Activated T-helper 9 cell treated with anti-CD3 and anti-CD28 coated beads, Interleukin-2, amount 50 U/mL, for 16 hours (primary cell): ENCODE measurements at places on chromosomes 7 and 10.

DNA sequence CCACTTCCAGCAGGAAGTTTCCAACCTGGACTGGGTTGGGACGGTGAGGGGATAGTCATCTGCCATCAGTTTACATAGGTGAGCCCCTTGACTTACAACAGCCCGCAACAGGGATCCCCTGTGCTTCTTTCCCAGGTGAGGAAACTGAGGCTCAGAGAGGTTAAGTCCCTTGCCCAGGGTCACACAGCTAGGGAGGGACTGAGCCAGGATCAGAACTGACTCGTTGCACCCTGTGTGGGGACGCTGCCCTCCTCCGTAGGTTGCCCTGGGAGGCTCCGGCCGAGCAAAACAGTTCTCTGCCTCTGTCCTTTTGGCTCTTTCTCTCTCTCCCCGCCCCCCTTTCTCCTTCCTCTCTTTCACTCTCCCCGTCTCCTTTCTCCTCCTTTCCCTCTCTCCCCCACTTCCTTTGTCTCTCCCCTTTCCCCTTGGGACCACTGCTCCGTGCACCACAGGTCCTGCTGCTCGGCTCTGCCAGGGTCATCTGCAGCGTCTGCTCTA lies 117.4 kb upstream of the PPIF start:
- no peak for DNase-seq

GRCh38 chr10:105797234-105797890 lies 1156.3 kb downstream of the SORCS3 start:
- no peak for DNase-seq

GRCh38 chr7:143499743-143500348 lies 22.2 kb downstream of the TAS2R41 start:
- DNase-seq: no peak

- no peak for DNase-seq
These were observed 178.1 kb downstream of the BMPER start for GRCh38 chr7:34083440-34083839.

GRCh38 chr7:46850563-46851330 lies 731.2 kb downstream of the TNS3 start:
- DNase-seq: no peak

GRCh38 chr7:124689523-124689922 lies 76.1 kb downstream of the GPR37 start:
- no peak for DNase-seq

GRCh38 chr7:101707587-101707986 lies 78.5 kb upstream of the MYL10 start:
- DNase-seq: no peak

DNA sequence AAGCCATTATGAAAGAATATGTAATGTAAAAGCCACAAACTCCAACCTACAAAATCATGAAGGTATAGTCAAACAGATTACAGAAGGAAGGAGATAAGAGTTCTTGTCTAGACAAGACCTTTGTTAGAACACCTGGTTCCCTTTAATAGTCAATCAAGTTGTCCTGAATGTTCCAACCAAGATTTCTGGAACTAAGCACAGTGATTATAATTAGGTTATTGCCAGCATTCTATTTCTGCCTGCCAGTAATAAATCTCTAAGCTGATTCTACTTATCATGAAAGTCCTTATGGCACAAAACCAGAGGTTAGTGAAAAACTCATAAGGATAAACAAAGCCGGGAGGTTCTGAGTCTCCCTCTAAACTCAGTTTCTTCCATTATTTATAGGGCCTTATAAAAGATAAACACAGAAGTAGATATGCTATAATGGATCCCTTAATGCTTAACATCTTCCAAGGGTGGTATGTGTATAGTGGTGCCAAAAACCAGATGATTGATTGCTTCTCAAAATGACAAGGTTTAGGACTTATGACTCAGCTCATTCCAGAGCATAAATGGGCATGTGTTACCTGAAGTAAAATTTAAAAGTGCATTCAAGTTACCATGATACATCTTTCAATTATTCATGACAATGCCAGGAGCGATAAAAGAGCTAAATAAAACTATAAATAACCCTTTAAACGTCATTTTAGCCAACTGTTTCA lies 237.2 kb downstream of the CSTF2T start:
- no peak for DNase-seq

- no peak for DNase-seq
These were observed 287.2 kb upstream of the MKLN1 start for GRCh38 chr7:131040467-131040932.

DNA sequence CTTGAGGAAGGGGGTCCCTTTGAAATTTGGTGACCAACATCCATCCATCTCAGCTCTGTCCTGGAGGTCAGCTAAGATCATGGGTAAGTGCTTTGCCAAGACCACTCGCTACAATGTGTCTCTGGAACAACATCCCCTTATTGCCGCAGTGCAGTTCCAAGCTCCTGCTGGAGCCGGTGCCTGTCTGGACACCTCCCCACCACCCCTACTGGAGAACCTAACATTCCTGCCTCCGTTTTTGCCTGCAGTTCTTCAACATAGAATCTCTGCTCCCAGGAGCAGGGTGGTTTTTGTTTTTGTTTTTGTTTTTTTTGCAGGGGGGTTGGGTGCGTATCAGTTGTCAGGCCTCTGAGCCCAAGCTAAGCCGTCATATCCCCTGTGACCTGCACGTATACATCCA lies 51.2 kb upstream of the FXYD4 start:
- no peak for DNase-seq
